Fibroblast of skin of right biceps (primary cell): ENCODE measurements at places on chromosomes 5 and 9.

GRCh38 chr9:134623258-134624066 is 18.1 kb upstream of the COL5A1 start:
- DNase-seq = peak; percentile 36

DNA sequence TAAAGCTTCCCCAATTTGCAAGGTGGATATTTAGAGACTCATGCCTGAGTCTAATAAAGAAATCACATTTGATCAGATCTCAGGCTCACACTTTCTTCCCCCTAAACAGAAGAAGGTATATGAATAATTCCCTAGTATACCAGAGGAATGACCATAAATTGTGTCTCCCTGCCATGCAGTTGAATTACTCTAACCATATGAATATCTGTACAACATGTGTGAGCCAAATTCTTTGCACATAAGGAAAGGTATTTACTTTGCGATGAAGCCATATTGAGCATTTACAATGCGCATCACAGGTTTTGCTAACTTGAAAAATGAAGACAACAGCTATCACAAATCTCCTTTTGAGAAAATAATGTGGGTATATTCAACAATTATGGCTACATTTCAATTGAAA is 479.4 kb downstream of the NR2F1-AS1 start:
- DNase-seq = no peak

- DNase-seq = peak; percentile 45
Measured at GRCh38 chr5:95620030-95620869, at the start of gene GPR150. Gene GPR150 (plus strand): TSS chr5:95620087. CDS start chr5:95620276, 189 bp downstream.

GRCh38 chr5:179866241-179867078 is 7.8 kb upstream of the MRNIP start:
- no peak for DNase-seq

- no peak for DNase-seq
Measured at GRCh38 chr9:137462986-137463930, 4.1 kb upstream of the NSMF start.

- peak; percentile 64 for DNase-seq
Measured at GRCh38 chr9:98502311-98502975, 206.3 kb downstream of the GABBR2 start.

GRCh38 chr5:17356551-17356950 is 139.1 kb downstream of the BASP1 start:
- DNase-seq = no peak

DNA sequence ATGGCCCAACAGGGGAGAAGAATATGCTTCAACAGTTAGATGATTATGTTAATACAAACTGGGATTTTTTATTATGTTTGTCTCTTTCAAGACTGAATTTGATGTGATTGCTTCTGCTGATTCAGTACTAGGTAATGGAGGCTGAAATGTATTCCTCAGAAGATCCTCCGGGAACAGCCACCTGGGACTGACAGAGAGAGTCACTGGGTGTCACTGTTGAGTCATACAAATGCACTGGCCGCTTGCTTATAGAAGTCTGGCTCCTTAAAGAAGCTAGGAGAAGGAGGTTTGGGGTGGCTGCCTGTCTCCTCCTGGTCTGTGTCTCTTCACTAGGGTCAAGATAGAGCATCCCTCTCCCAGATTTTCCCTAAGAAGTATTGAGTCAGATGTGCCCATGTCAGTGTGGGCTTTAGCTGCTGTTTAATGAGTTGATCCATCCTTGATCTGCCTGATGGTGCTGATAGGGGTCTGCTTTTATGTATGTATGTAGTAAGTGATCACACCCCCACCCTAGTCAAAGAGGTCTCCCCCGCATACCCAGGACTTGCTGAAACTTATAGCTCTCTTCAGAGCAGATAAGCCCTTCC is 773.4 kb downstream of the BRINP1 start:
- DNase-seq = peak; percentile 46

GRCh38 chr5:53099546-53099945 is 10.0 kb downstream of the MOCS2 start:
- DNase-seq = no peak

- DNase-seq = peak; percentile 52
Measured at GRCh38 chr5:36450229-36451014, 148.7 kb upstream of the RANBP3L start.

GRCh38 chr5:64666078-64666477 is 24.2 kb upstream of the SHISAL2B start:
- peak; percentile 59 for DNase-seq

- no peak for DNase-seq
Measured at GRCh38 chr5:123091298-123092222, 2.5 kb downstream of the PRDM6 start.

DNA sequence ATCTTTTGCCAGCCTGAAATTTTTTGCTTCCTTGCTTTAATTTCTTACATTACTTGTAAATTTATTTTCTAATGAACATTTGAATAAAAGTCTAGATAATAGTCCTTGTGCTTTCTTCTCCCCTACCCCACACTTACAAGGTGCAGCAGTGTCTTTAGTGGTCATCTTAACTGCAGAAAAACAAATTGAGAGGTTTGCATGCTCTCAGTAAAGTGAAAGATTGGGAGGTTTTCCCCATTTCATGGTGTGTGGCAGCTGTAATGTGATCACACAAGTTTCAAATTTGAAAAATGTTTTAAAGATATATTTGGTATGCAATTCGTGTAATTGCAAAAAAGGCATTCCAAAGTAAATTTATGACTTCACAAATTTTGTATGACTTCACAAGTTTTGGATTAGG is 14.7 kb downstream of the APC start:
- no peak for DNase-seq

DNA sequence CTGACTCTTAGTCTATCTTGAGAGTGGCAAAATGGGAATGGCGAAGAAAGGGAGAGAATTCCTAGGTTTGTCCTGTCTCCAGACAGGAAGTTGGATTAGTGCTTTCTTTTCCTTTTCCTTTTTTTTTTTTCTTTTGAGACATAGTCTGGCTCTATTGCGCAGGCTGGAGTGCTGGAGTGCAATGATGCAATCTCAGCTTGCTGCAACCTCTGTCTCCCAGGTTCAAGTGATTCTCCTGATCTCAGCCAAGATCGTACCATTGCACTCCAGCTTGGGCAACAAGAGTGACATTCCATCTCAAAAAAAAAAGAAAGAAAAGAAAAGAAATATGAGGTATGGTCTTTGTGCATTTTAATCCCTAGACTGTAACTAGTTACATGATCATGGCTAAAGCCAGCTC is 12.6 kb upstream of the KIF27 start:
- peak; percentile 41 for DNase-seq

- DNase-seq = no peak
Measured at GRCh38 chr5:95102080-95102479, 182.8 kb downstream of the MCTP1 start.

DNA sequence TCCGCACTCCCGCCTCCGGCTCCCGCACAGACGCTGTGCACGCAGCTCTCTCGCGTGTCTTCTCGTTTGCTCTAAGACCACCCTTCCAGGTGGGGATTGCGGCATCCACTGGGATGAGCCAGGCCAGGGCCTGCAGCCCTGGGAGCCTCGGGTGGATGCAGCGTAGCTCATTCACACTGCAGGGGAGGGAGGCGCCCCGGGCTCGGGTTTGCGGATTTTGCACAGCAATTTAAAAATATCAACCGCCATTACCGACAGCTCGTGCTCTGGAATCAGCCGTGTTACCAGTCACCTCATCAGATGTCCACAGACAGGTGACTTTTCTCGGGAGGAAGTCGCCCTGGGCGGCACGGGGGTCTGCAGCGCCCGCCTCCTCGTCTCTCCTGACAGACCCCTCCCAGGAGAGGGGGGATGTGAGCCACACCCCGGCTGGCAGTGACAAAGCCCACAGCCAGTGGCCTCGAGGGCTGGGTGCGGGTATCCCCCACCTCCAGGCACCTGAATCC is 20.8 kb upstream of the SLC6A3 start:
- no peak for DNase-seq

DNA sequence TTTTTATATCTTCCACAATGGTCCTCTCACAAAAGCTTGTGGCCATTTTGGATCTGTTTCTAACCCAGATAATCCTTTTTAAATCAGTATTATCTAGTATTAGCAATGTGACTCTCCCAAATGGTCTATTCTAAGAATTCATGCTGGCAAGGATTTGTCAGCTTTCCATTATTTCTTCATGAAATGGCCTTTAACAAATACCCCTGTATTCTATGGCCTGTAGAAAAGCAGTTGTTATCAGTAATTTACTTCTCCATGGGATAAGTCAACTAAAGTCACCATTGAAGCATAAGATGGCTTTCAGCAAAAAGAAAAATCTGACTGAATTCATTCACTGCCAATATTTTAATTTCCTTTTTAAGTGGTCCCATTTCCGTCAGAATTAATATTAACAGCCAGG is 346.4 kb upstream of the FAM174A start:
- no peak for DNase-seq

DNA sequence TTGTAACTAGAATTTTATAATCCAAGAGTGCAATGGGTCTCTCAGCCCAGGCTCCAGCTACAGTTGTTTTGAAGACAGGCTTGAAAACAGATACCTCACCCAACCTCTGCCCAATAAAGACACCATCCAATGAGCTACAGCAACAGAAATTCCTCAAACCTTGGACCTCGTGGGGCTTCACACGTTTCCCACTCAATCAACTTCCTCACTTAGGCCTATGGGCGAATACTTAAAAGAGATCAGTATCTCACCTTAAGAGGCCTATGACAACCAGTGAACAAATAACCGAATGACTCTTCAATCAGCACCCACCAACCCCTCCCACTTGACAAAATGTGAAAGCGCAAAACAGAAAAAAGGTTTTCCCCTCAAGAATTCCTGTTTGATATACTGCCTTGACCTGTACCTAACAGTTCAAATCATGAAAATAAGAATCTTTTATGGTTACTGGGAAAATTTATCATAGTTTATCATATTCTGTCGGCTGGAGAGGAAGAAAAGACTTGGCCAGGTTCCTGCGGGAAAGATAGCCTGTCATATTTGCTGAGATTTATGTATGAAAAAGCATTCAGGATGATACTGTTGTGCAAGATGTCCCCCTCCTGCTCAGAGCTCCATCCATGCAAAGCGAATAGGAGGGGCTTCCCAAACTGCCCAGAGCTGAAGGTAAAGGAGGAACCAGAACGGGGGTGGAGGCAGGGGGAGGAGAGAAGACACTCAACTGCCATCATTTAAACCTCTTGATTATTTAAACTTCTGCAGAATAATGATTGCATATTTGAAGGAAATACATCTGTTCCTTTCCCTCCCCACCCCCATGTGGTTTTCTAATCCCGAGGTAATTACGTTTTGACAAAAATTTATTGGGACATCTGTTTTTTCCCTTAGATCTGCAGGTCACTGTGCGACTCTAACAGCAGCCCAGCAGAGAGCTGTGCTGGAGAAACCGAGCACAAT is 256.3 kb downstream of the NFIB start:
- peak; percentile 55 for DNase-seq

DNA sequence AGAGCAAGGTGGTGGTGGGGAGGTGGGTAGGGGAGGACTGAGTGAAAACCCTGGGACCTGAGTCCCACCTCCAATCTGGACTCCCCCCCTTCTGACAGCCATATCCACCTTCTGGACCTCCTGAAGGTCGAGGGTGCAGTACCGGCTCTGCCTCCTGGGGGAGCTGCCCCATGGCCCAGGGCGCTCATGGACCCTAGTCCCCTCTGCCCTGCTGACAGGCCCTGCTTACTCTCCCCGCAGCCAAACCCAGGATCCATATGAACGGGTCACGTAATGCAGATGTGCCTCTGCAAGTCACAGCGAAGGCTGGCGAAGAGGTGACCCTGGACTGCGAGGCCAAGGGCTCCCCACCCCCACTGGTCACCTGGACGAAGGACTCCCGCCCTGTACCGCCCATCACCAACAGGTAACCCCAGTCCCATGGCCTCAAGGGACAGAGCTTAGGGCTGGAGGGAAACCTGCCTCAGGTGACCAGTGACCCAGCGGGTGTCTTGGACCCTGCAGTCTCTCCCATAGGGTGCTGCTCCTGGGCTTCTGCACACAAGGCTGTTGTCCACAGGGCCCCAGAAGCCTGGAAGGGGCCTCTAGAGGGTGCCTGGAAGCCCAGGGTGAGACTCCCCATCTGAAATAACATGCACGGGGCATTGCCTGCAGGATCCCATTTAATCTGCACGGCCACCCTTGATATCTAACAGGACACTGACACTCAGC is 61.7 kb downstream of the HMCN2 start:
- DNase-seq = no peak

DNA sequence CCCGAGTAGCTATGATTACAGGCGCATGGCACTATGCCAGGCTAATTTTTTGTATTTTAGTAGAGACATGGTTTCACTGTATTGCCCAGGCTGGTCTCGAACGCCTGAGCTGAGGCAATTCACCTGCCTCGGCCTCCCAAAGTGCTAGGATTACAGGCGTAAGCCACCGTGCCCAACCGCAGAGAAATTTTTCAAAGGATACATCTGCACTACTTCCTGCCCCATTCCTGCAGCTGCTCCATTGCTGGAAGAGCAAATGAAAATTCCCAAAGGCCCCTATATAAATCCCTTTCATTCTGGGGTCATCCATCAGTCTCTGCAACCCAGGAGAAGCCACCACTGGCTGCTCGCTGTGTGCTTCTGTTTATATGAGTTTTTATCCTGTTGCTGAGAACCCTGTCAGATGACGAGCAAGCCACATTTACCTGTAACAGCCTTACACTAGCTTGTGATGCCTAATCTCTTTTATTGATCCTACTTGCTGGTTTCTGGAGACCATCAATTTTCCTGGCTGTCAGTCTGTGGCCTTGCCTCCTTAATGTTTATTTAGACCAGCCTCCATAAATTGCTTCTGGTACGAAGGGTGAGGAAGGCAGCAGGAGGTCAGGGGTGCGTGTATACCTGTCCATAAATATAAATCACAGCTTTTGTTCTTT is 925.3 kb downstream of the TLE4 start:
- no peak for DNase-seq

GRCh38 chr9:100919506-100919905 is 109.0 kb upstream of the PLPPR1 start:
- no peak for DNase-seq

DNA sequence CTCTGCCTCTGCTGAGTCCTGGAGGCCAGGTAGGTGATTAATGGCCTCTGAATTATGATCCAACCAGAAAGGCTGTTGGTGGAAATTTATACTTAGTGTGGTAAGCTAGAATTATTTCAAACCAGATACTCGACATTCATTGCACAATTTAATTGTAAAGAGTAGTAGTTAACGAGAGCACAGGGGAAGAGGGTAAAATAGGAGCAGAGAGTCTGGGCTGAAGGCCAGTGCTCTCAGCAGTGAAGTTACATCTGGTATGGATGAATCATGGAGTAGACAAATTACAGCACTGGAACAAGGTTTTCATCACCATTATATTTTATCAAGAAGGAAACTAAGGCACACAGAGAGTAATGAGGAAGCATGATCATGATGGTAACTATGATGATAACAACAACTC is 92.5 kb downstream of the TLR4 start:
- peak; percentile 13 for DNase-seq

DNA sequence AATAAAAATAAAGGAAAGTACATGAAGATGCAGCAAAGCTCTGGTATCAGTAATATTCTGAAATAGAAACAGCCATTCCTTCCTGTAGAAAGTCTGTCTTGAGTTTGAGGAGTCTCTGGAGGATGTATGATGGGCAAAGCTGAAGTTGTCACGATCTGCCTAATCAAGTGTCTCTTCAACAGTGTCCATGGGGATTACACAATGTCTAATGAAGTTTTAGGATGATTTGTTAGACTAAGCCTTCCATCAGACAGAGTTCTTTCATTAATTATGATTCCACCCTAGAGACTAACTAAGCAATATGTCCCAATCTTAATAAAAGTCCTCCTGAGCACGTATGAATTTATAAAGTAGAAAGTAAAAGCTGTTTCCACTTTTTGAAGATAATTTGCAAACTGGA is 26.9 kb downstream of the PDE4D start:
- DNase-seq = no peak
